Muscle of leg (tissue), 16 donors: ENCODE measurements at places on chromosomes 5 and 9.

- no peak for DNase-seq
These were observed 33.3 kb downstream of the CD180 start for GRCh38 chr5:67163231-67163756.

GRCh38 chr9:131178382-131178781 is 53.0 kb downstream of the NUP214 start:
- DNase-seq = peak; percentile 71

- peak; percentile 56 for DNase-seq
These were observed 654 bp downstream of the PURA start for GRCh38 chr5:140114341-140115185.

- DNase-seq = no peak
These were observed 377.1 kb downstream of the ACTL7B start for GRCh38 chr9:108478431-108479332.

- no peak for DNase-seq
These were observed 306.3 kb downstream of the ENC1 start for GRCh38 chr5:74334062-74334761.

- DNase-seq = peak; percentile 83
These were observed 178.5 kb upstream of the CDH18 start for GRCh38 chr5:20166456-20166855.

- no peak for DNase-seq
These were observed 1.5 kb upstream of the CLIC3 start for GRCh38 chr9:136997830-136998234.

DNA sequence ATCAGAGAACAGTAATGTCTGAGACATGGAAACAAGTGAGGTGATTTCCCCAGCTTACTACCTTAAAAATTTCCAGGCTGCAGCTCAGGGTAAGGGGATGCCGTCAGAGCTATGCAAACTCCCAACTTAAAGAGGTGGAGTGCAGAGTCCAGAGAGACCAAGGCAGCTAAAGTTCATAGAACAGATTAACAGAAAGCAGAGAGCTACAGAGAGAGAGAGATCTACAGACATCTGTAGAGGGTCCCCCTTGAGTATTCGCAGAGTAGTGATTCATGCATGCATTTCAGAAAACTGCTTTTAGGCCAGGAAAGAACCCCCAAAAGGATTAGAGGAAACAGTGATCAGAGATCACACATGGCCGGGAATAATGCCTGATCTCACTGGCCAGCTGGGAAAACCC is 306.2 kb upstream of the PUM3 start:
- peak; percentile 88 for DNase-seq

DNA sequence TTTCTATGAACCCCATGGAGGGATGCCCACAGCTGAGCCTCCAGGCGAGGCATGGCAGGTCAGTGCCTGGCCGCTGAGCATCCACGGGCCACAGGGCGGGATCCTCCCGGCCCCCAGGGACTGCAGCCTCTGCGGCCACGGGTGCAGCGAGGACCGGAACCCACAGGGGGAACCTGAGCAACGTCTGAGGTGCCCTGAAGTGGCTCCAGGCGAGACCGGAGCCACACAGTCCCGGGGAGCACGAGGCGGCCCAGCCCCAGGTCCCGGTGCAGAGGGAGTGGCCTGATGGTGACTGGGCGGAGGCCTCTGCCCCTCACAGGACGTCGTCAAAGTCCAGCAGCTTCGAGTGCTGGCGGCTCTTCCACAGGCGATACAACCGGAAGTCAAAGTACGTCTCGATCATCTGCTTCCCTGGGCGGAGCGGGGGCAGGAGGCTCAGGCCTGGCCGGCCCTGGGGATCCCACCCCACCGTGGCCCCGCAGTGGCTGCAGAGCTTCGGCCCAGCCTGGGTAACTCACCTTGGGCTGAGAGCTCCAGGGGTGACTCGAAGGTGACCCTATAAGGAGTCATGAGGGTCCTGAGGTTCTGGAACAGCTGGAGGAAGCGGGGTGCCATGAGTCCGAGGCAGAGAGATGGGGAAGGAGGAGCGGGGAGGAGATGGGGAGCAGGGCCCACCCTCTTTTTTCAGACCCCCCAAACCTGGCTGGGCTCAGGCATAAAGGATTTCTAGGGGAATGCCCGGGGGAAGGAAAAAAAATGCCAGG is 8.1 kb upstream of the ENTPD8 start:
- no peak for DNase-seq

DNA sequence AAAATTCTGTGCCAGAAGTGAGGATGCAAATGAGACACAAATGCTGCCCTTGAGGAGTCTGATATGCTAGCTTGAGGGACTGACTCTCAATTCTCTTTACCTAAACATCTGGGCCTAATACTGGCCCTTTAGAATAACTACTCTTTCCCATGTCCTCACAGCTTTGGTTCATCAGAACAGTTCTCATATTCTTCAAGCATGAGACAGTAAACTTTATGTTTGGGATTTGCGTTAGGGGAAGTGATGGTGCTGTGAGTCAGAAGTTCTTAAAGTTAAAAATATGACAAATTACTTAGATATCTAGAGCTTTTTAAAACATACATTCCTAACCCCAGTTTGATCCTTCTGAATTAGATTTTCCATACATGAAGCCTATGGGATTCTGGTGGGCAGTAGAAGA is 665.0 kb upstream of the RGMB start:
- DNase-seq = peak; percentile 64

DNA sequence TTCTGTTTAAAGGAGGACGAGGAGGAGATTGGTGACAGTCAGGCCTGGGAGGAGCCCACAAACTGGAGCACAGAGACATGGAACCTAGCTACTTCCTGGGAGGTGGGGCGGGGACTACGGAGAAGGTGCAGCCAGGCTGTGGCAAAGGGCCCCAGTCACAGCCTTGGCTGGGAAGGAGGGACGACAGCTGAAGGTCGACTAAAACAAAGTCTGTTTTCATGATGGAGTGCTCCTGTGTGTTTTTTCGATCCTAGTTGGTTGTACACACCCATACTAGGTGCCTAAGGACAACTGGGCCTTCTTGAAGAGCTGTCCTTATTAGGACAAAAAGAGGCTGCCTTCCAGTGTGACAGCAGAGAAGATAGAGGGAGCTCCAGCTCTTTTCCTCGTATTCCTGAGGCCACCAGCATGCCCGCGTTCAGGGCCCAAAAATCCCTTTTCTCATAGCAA is 2.9 kb downstream of the CCDC107 start:
- DNase-seq = no peak

DNA sequence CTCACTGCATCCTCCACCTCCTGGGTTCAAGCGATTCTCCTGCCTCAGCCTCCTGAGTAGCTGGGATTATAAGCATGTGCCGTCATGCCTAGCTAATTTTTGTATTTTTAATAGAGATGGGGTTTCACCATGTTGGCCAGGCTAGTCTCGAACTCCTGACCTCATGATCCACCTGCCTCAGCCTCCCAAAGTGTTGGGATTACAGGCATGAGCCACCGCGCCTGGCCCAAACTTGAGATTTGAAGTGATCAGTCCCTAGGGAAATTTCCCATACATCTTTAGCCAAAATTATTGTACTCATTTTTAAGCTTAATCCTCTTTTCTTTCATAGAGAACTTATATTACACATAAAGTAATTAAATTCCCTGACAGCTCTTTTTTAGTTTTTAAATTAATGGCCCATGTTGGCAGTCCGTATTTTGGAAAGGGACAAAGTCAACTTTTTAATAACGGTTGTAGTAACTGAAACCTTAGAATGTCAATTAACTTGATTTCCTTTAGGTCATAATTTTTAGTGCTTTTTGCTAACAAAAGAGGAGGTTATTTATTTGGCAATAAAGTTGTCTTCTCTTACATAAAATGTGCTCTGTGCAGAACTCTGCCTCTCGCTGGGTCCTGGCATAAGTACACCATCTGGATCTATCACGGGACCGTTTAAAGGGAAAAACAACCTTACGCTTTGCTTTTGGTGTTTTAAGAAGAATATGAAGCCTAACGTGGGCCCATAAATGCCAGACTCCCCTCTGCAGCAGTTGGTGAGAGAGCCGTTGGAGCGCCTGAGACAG is 142.3 kb upstream of the OTULINL start:
- no peak for DNase-seq

- no peak for DNase-seq
These were observed 30.2 kb upstream of the STK32A start for GRCh38 chr5:147204576-147204975.

DNA sequence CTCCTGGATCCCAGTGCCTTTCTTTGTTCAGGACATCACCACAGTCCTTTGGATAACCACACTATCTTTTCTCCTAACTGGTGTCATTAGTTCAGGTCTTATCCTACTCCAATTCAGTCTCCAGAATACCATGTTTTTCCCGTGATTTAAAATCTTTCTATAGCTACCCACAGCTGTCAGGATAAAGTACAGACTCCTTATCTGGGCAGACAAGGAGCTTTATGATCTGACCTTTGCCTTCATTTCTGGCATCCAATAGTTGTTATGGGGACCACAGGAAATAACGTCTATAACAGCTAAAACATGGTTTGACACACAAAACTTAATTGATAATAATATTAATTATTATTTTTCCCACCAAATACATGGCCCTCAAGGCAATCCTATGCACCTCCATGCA is 125.6 kb downstream of the ARL15 start:
- DNase-seq = no peak

GRCh38 chr9:126959336-126959735 is 44.8 kb downstream of the RALGPS1 start:
- no peak for DNase-seq

- no peak for DNase-seq
These were observed 56.3 kb downstream of the DAB2IP start for GRCh38 chr9:121707477-121708424.

DNA sequence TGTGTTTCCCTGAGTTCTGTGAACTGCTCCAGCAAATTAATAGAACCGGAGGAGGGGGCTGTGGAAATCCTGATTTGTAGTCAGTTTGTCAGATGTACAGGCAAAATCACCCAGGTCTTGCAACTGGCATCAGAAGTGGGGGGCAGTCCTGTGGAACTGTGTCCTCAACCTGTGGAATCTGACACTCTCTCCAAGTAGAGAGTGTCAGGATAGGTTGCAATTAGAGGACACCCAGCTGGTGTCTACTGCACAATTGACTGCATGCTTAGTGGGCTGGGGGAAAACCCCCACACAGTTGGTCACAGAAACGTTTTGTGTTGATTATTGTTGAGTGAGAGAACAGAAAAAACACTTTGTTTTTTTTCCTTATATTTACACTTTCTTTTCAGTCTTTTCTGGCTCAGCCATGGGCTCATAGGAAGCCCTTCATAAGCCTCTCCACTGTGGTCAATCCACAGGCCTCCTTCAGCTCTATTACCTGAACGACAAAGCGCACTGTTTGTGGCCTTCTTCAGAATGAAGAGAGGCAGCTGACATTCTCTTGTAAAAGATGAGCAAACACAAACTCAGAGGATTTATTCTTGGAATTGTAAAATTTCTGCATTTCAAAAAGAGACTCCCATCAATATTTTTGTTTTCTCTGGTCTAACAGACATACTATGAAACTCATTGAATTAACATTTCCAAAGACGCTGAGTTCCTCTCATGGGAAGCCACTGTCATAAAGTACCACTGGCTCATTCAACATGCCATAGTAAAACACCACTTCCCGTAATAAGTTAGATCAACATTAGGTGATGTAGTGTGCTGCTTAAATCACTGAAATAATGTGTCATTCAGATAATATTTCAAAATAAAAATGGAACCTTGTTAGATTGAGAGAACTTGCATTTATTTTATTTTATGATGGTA is 348.9 kb upstream of the RFX3 start:
- no peak for DNase-seq

DNA sequence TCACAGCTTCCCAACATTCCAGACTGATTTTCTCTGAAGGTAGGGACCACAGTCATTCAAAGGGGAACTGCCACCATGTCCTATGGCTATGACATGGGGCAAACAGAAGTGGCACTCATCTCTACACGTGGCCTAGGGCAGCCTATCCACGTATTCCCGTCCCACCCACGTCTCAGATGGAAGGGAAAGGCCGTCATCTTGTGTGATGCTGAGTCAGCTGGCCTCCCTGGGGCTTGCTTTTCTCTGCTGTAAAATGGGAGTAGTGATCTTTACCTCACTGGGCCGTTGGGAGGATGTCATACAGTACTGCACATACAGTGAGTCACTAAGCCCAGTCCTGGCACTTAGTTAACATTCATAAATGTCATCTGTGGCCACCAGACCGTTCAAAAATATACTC is 72.3 kb downstream of the RAPGEF1 start:
- no peak for DNase-seq

GRCh38 chr5:107408564-107408963 is 262.2 kb downstream of the EFNA5 start:
- no peak for DNase-seq

DNA sequence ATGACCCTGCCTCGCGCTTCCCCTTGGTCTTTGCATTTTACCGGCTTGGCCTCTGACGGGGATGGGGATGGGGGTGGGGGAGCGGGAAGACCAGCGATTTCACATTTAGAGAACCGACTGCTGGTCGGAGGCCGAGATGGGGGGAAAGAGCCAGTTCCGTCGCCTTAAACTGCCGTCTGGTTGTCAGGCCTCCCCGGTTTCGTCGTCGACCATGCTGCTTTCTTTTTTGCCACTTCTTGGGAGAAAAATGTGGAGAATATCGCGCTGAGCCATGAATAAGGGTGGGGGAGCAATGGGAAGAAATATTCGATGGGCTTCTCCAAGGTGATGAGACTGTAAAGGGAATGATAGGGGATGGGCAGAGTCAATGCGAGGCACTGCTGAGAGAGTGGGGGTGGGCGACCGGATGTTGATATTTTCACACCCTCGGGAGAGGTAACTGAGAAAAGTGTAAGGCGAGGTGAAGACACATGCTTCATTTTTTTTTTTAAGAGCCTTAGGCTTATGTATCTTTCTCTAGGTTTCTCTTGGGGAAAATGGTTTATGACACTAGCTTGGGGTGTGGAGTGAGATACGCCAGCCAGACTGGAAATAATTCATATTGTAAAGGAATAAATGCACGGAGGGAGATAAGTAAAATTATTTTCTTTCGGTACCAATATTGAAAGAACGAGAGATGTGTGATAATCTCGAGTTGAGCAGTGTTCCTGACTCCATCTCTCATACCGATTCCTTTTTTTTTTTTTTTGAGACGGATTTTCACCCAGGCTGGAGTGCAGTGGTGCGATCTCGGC is 1.1 kb downstream of the KIF2A start:
- DNase-seq = peak; percentile 71

GRCh38 chr9:33232815-33233214 is 7.2 kb upstream of the SPINK4 start:
- no peak for DNase-seq

DNA sequence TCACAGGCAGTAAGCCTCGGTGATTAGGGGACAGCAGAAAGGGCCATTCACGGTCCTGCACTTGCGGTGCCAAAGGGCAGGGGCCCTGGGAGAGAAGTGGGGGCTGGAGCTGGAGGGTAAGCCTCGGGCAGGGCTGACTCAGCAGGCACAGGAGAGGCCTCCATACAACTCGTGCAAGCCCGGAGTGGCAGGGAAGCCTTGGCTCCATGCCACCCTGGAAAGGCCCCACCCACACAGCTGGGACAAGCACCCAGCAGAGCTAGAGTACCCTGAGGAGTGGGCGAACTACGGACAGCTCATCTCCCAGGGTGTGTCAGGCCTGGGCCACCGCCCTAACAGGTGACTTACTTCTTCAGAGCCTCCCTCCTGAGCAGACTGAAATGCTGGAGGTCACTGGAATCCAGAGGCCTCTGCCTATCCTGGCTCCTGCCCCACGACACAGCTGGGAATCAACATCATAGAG is 5.6 kb upstream of the CAMK2A start:
- DNase-seq = peak; percentile 36

GRCh38 chr9:127949827-127950512 is 12.3 kb upstream of the DPM2 start:
- no peak for DNase-seq
